OCI-LY7 (cell line): ENCODE measurements at places on chromosomes 12 and 14.

DNA sequence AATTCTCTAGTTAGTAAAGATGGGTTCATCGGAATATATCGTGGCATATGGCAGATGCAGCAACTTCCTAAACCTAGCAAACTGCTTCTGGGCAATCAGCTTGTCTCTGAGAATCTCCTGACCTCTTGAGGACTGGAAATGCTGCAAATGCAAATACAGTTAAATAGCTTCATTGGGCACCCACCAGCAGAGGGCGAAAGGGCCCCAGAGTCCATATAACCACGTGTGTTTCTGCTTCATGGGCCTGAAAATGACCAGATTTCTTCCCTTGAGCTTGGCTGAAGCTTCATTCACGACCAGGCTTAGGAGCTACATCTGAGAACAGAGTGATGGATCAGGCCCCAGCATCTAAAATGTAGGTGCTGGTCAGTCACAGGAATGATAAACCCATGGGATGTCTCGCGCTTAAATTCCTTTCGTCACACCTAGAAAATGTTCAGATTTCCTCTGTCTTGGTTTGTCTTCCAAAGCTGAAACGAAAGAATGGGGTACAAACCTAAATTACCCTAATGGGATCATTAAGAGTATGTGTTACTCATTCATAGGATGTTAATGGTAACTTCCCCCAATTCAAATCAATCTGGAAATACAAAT, 1482.5 kb upstream of the TMEM132C start:
- peak; percentile 24 for DNase-seq

DNA sequence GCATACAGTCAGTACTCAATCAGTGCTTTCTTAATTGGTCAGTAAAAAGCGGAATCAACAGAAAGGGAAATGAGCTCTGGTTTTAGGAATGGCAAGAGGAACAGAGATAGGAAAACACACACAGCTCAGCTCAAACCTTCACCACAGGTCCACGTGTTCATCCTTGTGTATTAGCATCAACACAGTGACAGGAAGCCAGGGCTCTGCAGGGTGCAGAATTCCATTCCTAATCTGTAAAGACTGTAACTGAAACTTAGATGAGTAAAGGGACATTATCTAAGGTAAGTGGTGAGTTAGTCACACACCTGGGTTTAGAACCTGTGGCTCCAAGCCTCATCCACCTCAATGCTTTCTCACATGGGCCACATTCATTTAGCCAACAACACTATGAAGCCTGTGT, 1242.2 kb upstream of the TMEM132C start:
- no peak for DNase-seq

GRCh38 chr14:31090883-31091764, 64.9 kb upstream of the STRN3 start:
- DNase-seq: no peak

DNA sequence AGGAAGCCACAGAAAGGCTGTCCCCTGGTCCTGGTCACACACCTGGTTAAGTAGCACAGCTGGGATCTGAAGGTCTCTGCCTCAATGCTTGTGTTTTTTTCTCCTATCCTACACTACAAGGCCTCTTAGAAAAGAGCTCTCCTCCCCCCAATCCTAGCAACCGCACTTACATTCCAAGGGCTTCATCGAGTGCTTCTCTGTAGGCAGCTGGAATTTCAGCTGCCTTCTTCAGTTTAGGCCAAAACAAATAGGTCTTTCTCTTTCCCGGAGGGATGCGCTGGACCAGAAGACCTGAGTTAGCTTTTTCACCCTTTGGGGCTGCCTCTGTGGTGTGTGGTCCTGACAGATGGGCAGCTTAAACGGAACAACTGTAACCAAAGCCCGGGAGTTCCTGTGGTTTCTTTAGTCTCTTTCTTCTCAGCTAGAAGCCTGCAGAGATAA, 109.7 kb downstream of the GPATCH2L start:
- no peak for DNase-seq

- DNase-seq: no peak
These were observed 7.4 kb downstream of the NKX2-1 start for GRCh38 chr14:36512585-36513003.

DNA sequence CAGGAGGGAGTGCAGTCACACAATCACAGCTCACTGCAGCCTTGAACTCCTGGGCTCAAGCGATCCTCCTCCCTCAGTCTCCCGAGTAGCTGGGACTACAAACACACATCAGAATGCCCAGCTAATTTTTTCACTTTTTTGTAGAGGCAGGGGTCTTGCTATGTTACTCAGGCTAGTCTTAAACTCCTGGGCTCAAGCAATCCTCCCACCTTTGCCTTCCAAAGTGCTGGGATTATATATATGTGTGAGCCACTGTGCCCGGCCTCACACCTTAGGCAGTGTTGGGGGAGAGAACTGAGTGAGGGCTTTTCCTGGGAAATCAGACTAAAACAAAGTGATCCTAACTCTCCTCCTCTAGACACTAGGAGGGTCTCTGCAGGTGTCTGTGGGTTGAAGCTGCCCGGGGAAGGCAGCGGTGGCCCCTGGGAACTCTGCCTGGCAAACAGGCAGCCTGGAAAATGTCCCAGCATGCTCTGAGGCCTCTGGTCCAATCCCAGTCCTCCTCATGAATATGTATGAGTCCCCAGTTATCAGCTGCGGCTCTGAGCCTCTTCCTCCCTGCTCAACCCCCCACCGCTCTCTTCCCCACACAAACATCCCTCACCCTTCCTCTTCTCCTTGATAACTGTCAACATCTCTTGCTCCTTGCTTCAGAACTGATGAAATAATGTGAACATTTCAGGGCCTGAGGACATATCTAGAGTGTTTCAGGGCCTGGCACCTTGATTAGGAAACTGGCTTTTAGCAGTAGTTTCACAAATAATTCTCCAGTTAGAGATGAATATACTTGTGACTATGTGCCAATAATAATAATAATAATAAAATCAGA, 7.9 kb upstream of the NAA25 start:
- peak; percentile 75 for DNase-seq

DNA sequence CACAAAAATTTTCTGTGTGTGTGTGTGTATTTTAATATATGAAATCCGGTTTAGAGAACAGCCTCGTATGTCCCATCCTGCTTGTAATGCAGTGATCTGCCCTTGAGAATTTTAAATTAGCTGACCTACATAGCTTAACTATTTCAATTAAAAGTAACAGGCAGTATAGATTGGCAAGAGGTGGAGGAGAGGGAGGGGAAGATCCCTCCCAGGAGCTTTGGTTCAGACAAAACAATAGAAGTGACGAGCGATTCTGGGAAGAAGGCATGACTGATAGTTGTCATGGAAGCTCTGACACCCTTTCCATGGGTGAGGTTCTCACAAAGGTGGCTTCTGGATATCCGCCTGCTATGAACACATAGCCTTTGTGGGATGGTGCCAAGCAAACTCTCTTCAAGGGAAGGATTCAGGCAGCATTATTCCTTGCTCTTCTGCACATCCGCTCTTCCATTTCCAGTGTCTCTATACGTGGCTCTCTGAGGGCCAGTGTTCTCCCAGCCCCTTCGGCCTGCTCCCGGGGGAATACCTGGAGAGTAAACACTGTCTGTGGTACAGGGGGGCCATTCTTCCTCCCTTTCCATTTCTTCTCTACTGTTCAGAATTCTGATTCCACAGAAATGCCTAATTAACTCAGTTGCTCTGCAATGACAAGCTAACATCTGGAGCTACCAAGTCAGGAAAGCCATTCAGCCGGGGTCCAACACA, 182.0 kb downstream of the CACNA1C start:
- DNase-seq: no peak

DNA sequence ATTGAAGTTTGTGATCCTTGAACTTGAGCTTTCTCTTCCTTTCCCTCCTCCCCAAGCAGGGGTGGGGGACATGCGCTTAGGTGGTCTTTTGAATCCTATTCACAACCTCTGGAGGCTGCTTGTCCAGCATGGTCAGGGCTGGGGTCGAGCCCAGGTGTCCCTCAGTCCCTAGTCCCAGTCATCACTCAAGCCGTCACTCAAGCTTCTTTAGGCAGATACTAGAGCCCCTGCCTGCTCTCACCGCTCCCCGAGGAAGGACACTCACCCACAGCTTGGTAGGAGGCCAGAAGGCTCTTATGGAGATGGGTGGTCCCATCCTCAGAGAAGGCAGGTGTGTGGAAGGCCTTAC, 532 bp upstream of the C1RL start:
- DNase-seq: no peak

GRCh38 chr14:101185073-101185835, 281.7 kb upstream of the RTL1 start:
- no peak for DNase-seq

DNA sequence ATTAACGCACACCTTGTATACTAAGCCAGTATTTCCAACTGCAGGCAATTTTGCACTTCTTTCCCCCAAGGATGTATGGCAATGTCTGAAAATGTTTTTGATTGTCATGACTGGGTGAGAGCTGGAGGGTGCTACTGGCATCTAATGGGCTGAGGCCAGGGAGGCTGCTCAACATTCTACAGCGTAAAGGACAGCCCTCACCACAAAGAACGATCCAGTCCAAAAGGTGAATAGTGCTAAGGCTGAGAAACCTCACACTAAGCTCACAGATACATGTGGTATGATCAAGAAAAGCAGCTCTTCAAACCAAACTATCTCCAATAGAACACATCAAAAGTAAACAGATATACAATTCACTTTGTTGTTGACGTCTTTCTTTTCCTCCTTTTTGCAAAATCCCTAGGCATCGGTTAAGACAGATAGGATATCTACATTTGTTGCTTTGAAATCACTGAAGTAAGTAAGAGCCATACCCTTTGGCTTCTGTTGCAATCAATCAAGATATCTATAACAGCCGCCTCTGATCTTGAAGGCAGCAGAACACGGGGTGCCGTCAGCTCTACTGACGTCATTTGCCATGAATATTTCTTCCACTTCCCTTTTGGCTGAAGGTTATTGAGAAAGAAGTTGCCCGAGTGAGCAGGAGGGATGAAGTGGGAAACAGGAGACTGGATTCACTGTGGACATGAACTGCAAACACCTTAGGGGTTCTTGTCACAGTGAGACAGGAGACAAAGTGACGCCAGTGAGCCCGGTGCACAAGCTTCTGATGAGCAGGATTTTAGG, 218.3 kb downstream of the FOXN3 start:
- no peak for DNase-seq

DNA sequence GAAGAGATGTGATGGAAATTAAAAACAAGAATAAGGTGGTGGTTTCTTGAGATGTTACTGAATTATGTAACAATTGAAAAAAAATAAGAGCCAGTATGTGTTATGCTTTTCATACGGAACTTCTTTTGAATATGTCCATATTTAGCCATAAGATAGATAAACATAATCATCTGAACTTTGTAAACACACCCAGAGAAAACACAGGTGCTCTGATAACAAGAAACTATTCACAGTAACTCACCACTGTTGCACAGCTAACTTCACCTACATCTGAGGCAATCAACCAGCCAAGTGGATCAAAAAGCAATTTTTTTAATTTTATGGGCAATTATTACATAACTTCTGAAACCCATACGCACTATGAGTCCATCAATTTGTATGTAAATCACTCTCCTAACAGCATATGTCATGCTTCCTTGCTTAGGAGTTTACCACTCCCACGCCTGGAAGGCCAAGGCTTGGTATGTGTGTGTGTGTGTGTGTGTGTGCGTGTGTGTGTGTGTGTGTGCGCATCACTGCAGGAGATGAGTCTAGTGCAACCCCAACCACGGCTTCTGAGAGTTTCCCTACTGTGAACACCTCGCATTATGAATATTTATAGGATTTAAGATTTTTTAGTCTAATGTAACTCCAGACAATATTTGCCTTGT, 443.4 kb downstream of the BCAT1 start:
- DNase-seq: no peak

DNA sequence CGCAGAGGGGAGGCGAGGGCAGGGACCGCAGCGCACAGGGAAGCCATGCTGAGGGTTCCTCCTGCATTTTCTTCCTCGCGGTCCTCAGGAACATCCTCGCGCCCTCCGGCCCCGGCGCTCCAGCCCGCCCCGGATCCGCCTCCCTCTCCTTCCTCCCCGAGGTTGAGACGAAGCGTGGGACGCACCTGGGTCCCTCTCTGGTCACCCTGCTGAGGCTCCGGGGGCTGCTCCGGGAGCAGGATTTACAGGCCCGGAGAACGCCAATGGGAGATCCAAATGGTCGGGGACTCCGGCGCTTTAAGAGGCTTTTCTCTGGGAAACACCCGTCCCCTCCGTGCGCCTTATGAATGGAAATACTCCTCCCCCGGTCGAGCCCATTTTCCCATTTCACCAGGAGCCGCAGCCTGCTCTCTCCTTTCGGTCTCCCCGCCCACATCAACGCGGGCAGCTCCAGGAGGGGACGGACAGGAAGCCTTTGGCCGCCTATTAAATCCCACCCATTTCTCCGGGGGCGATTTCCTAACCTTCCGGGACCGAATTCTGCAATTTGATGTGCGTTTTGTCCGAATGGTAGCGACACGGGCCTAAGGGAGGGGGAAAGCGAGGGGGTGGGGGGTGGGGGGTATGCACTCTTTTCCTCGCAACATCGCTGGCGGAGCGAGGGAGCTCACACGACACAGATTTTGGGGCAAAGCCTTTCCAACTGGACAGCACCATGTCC, at the start of gene UNC79:
TSS of gene UNC79 (plus strand) at position 625 of the 721 bp plus-strand sequence. CDS start at position 716, 91 bp downstream.
- no peak for DNase-seq

- peak; percentile 63 for DNase-seq
These were observed 412 bp downstream of the FGFR1OP2 start for GRCh38 chr12:26938701-26939062.

DNA sequence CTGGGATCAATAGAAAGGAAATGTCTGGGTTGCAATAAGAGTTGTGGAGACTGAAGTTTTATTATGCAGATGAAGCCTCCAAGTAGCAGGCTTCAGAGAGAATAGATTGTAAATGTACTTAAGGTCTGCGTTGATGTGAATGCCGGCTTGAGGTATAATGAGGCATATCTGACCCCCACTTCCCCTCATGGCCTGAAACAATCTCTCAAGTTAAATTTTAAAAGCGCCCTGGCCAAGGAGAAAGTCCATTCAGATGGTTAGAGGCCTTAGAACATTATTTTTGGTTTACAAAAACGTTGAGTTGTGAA, 28.3 kb upstream of the HIGD1C start:
- DNase-seq: no peak

GRCh38 chr14:71399057-71399487, 491.8 kb downstream of the PCNX1 start:
- DNase-seq: peak; percentile 57

GRCh38 chr12:99984271-99985128, at the start of gene ANKS1B:
Gene ANKS1B, minus strand, starts transcription at chr12:99984936. Its CDS starts 699 bp downstream, at chr12:99984237.
- no peak for DNase-seq

- DNase-seq: peak; percentile 42
These were observed 597 bp downstream of the MLF2 start for GRCh38 chr12:6752167-6752920.

GRCh38 chr14:59339524-59340330, 125.5 kb downstream of the GPR135 start:
- DNase-seq: no peak
